ENCODE measurements at places on chromosomes 1 and 21. TPM values are rescaled to one million over a fixed set of nuclear protein-coding genes. Genes with fewer than 3 reads are reported as not detected.

The ISG15 gene
- total RNA-seq = 92.3 TPM

The OSCP1 gene
- total RNA-seq = 4.9 TPM

The RAB25 gene
- not detected for total RNA-seq

The FALEC gene
- not detected for total RNA-seq

The FOXO6 gene
- total RNA-seq = not detected

The OPRD1 gene
- total RNA-seq = not detected

The HAO2 gene
- total RNA-seq = under 0.01 TPM

The YOD1 gene
- 5.8 TPM for total RNA-seq

GRCh38 chr1:43978551-43979260 lies at the start of gene B4GALT2:
TSS of gene B4GALT2 (plus strand) at chr1:43979210. CDS start at chr1:43981161, 1,951 bp downstream.
- DNase-seq = no peak

DNA sequence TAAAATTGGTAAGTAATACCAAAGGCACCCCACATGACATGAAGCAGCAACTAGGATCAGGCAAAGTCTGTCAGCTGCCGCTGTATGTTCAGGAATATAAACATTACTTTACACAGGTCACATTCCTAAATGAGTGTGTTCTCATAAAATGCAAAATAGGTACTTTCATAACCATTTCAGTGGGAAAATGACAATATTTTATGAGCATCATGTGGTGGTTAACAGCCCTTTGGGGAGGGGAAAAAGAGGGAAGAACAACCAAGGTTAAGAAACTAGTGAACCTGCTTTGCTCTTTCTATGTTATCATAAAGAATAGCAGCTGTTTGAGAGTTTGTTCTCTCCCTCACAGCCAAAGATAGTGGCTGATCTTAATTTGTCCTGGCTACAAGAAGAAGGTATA lies 105.4 kb upstream of the LBR start:
- no peak for DNase-seq

GRCh38 chr1:33470495-33471012 lies 1.9 kb upstream of the ZSCAN20 start:
- DNase-seq = peak; percentile 59

DNA sequence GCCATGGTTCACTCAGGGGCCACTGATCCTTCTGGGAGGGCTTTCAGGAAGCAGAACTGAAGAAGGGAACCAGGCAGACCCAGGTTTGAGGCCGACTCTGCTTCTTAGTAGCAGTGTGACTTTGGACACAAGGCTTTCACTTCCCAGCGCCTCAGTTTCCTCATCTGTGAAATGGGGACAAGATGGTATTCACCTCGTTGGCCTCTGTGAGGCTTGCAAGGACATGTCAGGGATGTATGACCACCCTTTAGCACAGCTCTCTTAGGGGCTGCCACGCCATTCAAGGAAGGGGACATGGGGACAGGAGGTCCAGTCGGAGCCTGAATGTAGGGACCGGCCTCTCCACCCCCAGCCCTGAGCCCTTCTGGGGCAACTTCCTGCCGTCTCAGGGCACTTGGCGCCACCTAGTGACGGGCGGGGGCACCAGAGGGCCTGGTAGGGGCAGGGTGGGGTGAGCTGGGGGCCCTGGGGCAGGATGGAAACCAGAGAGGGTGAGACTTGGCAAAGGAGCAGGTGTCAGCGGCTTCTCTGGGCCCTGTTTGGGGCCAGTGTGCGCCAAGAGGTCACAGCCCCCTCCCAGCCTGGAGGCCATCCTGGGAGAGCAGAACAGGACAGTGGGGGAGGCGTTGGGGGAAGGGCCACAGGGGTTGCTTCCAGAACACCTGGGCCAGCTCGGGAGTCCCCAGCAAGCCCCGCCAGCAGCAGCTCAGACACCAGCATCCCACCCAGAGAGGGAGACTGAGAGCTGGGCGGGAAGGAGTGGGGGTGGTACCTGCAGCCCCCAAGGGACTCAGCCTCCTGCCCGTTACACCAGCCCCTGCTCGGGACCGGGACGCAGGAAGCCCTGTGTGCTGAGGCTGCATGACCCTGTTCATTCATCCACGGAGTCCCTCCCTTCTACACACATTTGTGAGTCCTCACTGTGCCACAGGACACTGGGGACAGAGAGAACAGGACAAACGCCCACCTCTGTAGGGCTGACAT lies 102.5 kb upstream of the TARDBP start:
- DNase-seq = no peak

DNA sequence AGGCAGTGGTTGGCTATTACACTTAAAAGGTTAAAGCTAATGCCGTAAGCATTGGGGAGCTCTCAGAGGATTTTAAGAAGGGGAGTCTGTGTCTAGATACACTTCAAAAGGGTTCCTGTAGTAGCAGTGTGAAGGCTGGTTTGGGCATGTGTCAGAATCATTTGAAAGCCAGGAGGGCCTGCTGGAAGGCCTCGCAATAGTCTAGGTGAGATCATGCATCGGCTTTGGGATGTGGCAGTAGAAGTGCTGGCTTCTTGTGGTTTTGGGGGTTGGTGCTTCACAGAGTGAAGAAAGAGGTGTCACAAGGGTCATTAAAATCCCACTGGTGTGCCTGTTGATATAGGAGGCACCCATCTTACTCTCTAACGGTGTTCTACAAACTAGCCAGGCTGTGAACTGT lies 85.7 kb downstream of the ST6GALNAC3 start:
- DNase-seq = no peak

GRCh38 chr1:30758785-30759380 lies 1.3 kb upstream of the LAPTM5 start:
- DNase-seq = no peak

DNA sequence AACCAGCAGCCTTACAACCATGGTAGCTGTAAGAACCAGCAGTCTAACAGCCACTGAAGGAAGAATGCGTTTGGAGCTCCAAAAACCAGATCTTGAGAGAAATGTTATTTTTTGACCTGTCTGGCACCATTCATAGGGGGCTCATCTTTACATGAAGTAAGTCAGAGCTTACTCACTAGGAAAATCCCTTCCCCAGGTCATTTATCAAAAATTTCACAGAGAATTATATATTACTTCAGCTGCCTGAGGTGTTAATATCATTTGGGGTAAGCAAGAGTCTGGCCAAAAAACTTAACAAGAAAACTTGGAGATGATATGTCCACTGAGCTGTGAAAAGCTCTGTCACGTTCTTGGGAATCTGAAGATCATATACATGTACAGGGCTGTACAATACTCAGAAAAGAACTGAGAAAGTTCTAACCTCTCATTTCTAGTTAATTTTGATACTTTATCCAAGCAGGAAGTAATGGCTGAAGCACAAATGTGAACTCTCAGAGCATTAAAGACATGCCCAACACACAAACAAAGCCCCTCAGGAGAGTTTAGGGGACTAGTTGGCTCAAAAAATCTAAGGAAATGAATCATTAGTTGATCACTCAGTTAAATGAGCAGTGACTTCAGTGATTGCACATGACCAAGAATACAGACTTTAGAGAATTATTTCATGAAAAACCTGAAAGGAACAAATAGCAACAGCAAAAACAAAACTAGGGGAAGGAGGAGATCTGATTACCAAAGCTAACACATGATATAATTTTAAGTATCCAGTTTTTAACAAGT lies 681.1 kb downstream of the LTN1 start:
- DNase-seq = no peak

DNA sequence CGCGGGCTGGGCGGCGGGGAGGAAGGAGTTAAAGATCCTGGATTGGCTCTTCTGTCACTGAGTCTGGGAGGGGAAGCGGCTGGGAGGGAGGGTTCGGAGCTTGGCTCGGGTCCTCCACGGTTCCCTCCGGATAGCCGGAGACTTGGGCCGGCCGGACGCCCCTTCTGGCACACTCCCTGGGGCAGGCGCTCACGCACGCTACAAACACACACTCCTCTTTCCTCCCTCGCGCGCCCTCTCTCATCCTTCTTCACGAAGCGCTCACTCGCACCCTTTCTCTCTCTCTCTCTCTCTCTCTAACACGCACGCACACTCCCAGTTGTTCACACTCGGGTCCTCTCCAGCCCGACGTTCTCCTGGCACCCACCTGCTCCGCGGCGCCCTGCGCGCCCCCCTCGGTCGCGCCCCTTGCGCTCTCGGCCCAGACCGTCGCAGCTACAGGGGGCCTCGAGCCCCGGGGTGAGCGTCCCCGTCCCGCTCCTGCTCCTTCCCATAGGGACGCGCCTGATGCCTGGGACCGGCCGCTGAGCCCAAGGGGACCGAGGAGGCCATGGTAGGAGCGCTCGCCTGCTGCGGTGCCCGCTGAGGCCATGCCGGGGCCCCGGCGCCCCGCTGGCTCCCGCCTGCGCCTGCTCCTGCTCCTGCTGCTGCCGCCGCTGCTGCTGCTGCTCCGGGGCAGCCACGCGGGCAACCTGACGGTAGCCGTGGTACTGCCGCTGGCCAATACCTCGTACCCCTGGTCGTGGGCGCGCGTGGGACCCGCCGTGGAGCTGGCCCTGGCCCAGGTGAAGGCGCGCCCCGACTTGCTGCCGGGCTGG lies at the start of gene NPR1:
NPR1 (plus strand) TSS at position 170 of the 818 bp plus-strand sequence; CDS start at position 591, 421 bp downstream.
- no peak for DNase-seq

- no peak for DNase-seq
Observed at GRCh38 chr1:111903148-111903870, 86.2 kb downstream of the KCND3 start.

DNA sequence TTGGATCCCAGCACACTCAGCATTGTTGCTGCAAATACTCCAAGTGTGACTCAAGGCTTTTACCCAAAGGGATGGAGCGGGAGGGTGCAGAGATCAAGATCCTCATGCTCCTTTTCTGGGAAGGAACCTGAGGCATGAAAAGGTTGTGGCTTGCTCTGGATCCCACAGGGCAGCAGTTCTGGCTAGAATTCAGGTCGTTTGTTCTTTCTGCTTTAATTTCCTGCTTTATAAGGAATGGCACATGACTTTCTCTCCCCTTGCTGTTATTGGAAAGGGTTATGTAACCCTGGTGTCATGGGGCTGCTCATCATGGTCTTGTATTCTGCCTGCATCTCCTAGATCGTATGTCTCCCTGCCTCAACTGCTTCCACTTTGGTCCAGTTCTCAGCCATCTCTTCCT lies 101.6 kb downstream of the NOS1AP start:
- DNase-seq = no peak

- DNase-seq = no peak
Observed at GRCh38 chr1:205355075-205355453, 1.7 kb downstream of the KLHDC8A start.

DNA sequence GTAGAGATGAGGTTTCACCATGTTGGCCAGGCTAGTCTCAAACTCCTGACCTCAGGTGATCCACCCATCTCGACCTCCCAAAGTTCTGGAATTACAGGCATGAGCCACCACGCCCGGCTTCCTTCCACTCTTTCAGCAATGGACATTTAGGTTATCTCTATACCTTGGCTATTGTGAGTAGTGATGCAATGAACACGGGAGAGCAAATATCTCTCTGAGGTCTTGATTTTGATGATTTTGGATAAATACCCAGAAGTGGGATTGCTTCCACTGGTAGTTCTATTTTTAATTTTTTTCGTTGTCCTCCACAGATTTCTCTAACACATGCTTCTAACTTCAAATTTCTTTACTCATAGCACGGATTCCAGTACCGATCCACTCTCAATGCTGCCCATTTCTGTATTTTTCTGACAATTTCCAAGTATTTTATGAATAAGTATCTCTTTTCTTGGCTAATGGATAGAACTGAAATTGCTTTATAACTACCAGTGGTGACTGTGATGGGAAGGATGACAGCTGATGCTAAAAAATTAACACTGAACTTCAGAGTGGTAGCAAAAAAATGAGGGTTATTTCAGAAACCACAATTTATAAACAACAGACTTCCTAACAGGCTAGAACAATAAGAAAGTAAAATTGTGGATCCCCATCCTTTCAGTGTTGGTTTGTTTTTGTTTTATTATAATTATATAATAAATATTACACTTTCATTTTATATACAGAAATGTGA lies 327.5 kb upstream of the RUNX1 start:
- DNase-seq = no peak

GRCh38 chr1:187537936-187538335 lies 709.2 kb downstream of the PLA2G4A start:
- DNase-seq = no peak

- peak; percentile 30 for DNase-seq
Observed at GRCh38 chr1:39973503-39974135, 18.7 kb downstream of the MFSD2A start.

DNA sequence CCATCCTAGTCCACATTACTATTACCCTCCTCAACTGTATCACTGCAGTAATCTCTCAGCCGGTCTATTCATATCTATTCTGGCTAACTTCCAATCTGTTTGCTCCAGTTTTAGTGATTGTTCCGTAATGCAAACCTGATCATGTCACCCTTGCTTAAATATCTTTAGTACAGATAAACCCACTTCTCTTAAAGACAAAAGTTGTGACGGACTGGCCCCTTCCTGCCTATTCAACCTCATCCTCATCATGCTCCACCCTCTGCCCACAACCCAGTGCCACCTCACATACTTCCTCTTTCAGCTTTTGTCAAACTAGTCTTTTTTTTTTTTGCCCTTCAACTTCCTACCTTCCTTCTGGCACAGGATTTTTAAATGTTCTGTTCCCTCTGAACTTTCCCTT lies 2.8 kb upstream of the C1orf162 start:
- DNase-seq = no peak

DNA sequence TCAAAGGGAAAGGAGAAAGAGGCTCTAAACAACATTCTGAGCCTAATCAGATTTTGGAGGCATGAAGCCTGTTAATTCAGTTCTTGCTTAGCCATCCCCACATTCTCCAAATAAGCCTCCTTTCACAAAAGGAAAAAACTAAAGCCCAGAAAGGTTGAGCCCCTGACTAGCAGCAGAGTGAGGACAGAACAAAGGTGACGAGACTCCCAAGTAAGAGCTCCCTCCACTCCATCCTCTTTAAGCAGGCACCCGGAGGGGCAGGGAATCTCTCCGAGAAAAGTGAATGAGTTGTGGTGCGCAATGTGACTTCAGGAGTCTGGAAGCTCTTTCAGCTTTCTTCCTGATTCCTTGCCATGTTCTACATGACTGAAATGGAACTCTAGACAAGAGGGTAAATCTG lies 43.4 kb upstream of the MYBPHL start:
- DNase-seq = no peak
